Erythroblast (primary cell): ENCODE measurements at places on chromosomes 12 and 14.

- no peak for DNase-seq
These were observed 44.0 kb upstream of the OTX2 start for GRCh38 chr14:56854325-56854724.

GRCh38 chr12:101772012-101772775 is 32.9 kb upstream of the SYCP3 start:
- no peak for DNase-seq

DNA sequence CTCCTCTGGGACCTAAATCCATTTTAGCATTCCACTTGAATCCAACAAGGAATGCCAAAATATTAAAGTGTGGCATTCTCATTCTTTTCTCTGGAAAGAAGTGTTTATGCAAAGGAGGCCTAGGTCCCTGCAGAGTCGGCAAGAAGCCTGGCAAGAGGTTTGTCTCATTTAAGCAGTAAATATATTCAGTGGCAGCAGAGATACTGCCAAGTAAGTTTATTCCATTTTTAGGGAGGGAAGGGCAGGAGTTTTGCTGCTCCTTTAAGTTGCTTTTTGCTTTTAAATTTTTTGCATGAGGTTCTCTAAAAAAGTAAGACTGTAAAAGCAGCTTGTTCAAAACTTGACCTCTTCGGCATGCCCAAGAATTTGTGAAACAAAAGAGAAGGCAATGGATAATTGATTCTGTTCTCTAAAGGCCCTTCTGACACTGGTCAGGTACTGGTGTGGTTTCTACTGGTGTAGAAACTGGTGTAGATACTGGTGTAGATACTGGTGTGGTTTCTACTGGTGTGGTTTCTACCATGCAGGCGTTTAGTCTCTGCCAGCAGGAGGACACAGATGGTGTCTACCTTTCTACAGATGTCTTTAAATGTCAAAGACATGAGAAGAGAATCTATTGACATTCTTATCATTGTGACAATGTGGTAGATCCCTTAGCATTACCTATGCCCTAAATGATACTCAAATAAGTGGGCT is 107.3 kb downstream of the SAMD4A start:
- DNase-seq, result no peak

- no peak for DNase-seq
These were observed 4.4 kb downstream of the MNAT1 start for GRCh38 chr14:60738843-60739508.

- DNase-seq, result no peak
These were observed 23.1 kb downstream of the PPTC7 start for GRCh38 chr12:110560048-110560447.

- DNase-seq, result no peak
These were observed 5.8 kb downstream of the SLC38A2 start for GRCh38 chr12:46366771-46367170.

DNA sequence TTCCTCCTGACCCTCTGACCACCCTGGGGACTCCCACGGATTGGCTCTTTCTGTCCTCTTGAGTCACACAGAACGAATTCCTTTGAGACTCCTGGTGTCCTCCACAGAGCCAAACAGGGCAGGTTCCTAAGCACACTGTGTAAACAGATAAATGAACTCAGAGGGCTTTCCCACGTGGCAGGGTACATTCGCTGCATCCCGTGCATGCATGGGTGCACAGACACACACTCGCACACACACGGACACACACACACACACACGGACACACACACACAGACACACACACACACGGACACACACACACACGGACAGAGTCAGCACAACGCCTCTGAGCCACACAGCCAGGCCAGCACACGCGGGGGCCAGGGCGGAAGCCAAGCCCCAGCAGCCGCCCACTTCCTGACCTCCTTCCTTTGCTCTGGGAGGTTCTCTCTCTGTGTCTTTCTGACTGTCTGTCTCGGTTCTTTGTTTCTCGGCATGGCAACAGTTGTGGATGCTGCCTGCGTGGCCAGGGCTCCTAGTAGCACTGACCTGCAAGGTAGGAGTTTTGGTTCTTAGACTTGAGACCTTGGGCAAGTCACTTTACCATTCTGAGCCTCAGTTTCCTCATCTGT is 706 bp downstream of the CRACR2A start:
- DNase-seq, result peak; percentile 36

GRCh38 chr12:95836185-95836609 is 22.6 kb upstream of the SNRPF start:
- no peak for DNase-seq

GRCh38 chr14:96999654-97000155 is 202.5 kb downstream of the VRK1 start:
- no peak for DNase-seq

DNA sequence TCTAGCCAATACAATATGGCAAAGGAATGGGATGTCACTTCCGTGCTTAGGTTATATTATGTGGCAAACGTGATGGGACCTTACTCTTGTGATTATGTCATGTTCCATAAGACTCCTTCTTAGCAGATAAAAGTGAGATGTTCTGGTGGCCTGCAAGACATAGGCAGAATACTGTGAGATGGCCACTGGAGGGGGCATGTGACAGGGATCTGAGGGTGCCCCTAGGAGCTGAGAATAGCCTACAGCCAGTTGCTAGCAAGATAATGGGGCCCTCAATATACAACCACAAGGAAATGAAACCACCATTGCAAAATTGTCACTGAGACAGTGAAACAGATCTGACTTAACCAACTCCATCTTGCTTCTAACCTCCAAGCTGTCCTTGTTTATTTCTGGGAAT is 151.4 kb upstream of the SSTR1 start:
- no peak for DNase-seq

GRCh38 chr14:34628681-34629135 is 1.2 kb downstream of the SNX6 start:
- DNase-seq, result peak; percentile 35

- peak; percentile 73 for DNase-seq
These were observed 608 bp downstream of the PTGES3 start for GRCh38 chr12:56687223-56688128.

DNA sequence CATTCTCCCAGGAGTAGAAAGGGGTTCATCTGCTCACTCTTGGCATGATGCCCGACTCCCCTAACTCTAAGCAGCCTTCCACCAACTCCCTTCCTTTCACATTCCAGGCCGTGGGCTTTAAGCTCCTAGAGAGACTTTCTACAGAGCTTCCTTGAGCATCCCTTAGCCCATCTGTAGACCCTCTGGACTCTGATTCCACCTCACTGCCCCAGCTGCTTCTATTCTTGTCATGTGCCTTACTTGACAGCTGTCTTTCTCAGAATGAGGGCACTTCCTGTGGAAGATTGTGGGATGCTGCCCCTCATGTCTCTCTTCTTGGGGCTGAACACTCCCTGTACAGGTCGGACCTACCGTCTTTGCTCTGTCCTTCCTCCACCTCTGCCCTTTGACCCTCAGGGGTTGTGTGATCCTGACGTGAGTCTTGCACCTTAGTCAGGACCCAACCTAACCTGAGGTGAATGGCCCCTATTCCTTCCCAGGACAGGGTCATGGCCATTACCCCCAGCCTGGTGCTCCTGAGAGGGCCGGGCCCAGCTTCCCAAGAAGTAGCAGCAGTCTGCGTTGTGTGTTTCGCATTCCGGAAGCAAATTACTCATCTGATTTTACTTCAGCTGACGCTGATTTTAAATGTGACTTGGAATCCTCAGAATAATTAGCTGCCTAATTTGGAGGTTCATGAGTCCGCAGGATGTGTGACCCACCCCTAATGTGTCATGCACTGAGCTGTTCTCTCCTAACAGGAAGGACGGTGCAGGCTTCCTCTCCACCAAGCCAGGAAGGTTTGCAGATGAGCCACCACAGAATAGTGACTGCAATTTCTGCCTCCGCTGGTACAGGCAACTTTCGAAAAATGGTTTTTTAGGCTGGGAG is 2.7 kb upstream of the GALNT6 start:
- DNase-seq, result no peak

DNA sequence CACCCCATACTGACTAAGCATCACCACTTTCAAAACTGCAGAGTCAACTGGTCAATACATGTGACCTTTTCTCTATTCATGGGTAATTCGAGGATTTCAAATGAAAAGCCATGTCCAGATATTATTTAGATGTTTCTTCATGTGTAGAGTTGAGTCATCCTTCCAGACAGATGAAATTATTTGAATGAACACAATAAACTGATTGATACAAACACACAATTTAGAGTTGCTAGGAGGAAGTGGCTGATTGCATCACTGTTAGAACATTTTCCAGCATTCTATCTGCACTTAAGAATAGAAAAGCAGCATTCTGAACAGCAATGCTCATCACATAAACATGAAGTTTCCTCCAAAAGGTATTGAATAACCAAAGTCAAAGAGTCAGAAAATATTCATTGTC is 273.5 kb upstream of the SOX5 start:
- DNase-seq, result no peak

GRCh38 chr12:46490635-46491034 is 118.1 kb upstream of the SLC38A2 start:
- no peak for DNase-seq

DNA sequence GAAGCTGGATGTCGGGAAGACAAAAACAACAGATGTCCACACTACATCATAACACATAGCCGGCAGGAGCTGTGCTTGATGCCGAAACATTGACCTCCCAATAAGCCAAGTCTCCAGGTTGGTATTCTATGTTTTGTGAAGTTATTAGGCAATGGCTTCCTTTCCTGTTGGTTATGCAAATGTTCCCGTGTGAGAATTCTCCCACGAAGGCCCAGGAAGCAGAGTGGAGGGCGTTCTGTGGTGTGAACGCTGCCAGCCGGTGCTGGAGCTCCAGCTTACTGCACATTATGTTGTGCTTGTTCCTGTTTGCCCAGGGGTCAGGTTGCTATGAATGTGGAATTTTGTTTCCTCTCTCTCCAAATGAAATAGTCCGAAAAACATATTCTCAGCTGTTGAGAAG is 156.4 kb upstream of the HMGA2 start:
- DNase-seq, result no peak

GRCh38 chr14:25086081-25086480 is 36.1 kb upstream of the STXBP6 start:
- DNase-seq, result no peak

- DNase-seq, result no peak
These were observed 26.3 kb upstream of the PTGDR start for GRCh38 chr14:52241087-52241793.

DNA sequence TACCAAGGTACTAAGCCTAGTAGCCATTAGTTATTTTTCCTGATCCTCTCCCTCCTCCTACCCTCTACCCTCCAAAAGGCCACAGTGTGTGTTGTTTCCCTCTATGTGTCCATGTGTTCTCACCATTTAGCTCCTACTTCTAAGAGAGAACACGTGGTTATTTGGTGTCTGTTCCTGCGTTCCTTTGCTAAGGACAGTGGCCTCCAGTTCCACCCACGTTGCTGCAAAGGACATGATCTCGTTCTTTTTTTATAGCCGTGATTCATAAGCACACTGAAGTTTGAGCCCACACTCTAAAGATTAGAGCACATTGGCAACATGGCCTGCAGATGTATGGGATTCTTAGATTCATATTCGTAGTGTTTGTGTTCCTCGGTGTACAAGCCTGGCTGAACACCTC is 8.1 kb upstream of the STX2 start:
- DNase-seq, result no peak

DNA sequence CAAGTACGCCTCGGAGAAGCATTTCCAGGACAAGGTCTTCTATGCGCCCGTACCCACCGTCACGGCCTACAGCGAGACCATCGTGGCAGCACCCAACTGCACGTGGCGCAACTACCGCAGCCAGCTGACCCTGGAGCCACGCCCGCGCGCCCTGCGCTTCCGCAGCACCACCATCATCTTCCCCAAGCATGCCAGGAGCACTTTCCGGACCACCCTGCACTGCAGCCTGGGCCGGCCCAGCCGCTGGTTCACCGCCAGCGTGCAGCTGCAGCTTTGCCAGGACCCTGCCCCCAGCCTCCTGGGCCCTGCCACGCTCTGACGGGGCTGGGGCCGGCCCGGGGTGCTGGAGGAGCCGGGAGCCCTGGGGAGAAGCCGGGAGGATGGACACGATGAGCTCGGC is 19.3 kb downstream of the RFLNA start:
- DNase-seq, result no peak

- DNase-seq, result no peak
These were observed 273.7 kb downstream of the DAD1 start for GRCh38 chr14:22315336-22315735.

GRCh38 chr12:96698965-96699364 is 208.1 kb upstream of the NEDD1 start:
- no peak for DNase-seq

- no peak for DNase-seq
These were observed 655 bp upstream of the DYNLL1 start for GRCh38 chr12:120495186-120495730.

DNA sequence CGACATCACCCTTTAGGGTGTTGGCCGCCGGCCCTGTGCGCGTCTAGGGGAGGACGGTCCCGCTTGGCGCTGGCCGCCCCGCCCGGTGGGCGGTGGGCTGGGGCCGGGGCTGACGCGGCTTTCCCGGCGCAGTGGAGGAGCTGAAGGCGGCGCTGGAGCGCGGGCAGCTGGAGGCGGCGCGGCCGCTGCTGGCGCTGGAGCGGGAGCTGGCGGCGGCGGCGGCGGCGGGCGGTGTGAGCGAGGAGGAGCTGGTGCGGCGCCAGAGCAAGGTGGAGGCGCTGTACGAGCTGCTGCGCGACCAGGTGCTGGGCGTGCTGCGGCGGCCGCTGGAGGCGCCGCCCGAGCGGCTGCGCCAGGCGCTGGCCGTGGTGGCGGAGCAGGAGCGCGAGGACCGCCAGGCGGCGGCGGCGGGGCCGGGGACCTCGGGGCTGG is 3.6 kb downstream of the TNFAIP2 start:
- no peak for DNase-seq

- DNase-seq, result no peak
These were observed 440.8 kb downstream of the RMST start for GRCh38 chr12:97903356-97903755.

GRCh38 chr14:96363751-96364336 is 518 bp downstream of the GSKIP start:
- peak; percentile 80 for DNase-seq

DNA sequence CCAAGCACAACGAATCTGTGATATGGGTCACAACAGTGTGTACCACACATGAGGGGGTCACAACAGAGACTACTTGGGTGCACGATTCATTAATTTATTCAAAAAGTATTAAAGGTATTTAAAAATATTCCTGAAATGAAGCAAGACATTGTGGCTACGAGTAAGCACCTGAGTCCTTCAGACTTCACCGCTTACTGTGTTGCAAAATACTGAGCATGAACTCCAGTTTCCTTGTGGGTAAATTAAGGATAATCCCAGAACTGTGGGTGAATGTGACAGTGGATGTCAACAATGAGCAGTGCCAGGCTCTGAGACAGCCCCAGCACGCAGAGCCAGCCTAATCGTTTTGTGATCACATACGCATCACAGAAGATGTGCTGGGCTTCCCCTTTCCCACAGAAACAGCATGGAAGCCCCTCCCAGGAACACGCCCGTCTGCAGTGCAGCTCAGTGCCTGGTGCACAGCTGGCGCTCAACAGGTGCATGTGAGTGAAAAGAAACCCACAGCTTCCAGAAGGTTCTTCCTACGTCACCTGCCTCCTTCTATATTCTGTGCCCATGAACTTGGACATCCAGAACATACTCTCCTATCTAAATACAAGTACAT is 29.1 kb downstream of the CDC42BPB start:
- no peak for DNase-seq

- peak; percentile 51 for DNase-seq
These were observed 5.3 kb upstream of the GDF11 start for GRCh38 chr12:55737581-55738122.

GRCh38 chr12:57080855-57081254 is 2.3 kb upstream of the NEMP1 start:
- DNase-seq, result no peak
